ENCODE measurements at places on chromosomes 7 and 10. TPM values are rescaled to one million over a fixed set of nuclear protein-coding genes. Genes with fewer than 3 reads are reported as not detected.

Gene NPTX2
- total RNA-seq = 40.5 TPM

Gene FBXO24
- total RNA-seq = 0.71 TPM

Gene ANKRD7
- total RNA-seq = 4.0 TPM

Gene FAM25C
- not detected for total RNA-seq

Gene CTAGE4
- 0.84 TPM for total RNA-seq

Gene CCDC201
- total RNA-seq = not detected

Gene BICC1
- 91.3 TPM for total RNA-seq

Gene ACTA2
- 41.7 TPM for total RNA-seq

Gene FGFR2
- total RNA-seq = 7.4 TPM

Gene GPR85
- not detected for total RNA-seq

Gene CHST12
- 5.1 TPM for total RNA-seq

Gene CPXM2
- not detected for total RNA-seq

Gene ZNF273
- 1.1 TPM for total RNA-seq

Gene AASS
- not detected for total RNA-seq

Gene NACAD
- not detected for total RNA-seq

Gene ARF5
- total RNA-seq = 308 TPM

Data from Caki2 (cell line).